AG04450 (cell line): ENCODE measurements at places on chromosomes 4 and X. TPM values are rescaled to one million over a fixed set of nuclear protein-coding genes. Genes with fewer than 3 reads are reported as not detected.

Gene TMPRSS11B
- polyA plus RNA-seq: not detected in 2 replicates

Gene UGT2A1
- polyA plus RNA-seq: not detected in 2 replicates

Gene TMEM150C
- 0.06 and 0.11 TPM in 2 replicates for polyA plus RNA-seq

Gene UBE2D3
- polyA plus RNA-seq: 381 and 534 TPM in 2 replicates

Gene DCAF8L2
- polyA plus RNA-seq: not detected in 2 replicates

Gene MAGEC1
- not detected in 2 replicates for polyA plus RNA-seq

Gene ASMT
- not detected in 2 replicates for polyA plus RNA-seq

Gene UCP1
- not detected in 2 replicates for polyA plus RNA-seq

Gene MOSPD2
- polyA plus RNA-seq: 26.4 and 36.1 TPM in 2 replicates

Gene HOPX
- polyA plus RNA-seq: 2.2 and 2.9 TPM in 2 replicates

Gene MAGEA1
- polyA plus RNA-seq: not detected in 2 replicates

Gene AWAT2
- not detected in 2 replicates for polyA plus RNA-seq

Gene DOCK11
- 20.7 and 26.4 TPM in 2 replicates for polyA plus RNA-seq

Gene SMIM31
- polyA plus RNA-seq: not detected in 2 replicates

Gene CFP
- polyA plus RNA-seq: 0.02 and 0.05 TPM in 2 replicates

Gene PGAM4
- 0.40 and 0.47 TPM in 2 replicates for polyA plus RNA-seq

Gene SPANXA1
- not detected in 2 replicates for polyA plus RNA-seq

Gene RASSF6
- polyA plus RNA-seq: 0.06 and 0.07 TPM in 2 replicates

Gene GPR173
- polyA plus RNA-seq: 3.8 and 5.2 TPM in 2 replicates

Gene KLHL5
- 155 and 184 TPM in 2 replicates for polyA plus RNA-seq

Gene TIGD4
- polyA plus RNA-seq: not detected in 2 replicates

Gene RNF128
- 2.7 and 3.9 TPM in 2 replicates for polyA plus RNA-seq

Gene MTCP1
- 10.5 and 17.4 TPM in 2 replicates for polyA plus RNA-seq

Gene CLNK
- not detected in 2 replicates for polyA plus RNA-seq

Gene FAM120C
- 4.2 and 4.7 TPM in 2 replicates for polyA plus RNA-seq

Gene AADAT
- polyA plus RNA-seq: 13.8 and 17.8 TPM in 2 replicates

Gene MAGEB3
- polyA plus RNA-seq: not detected in 2 replicates

Gene DNAAF6
- polyA plus RNA-seq: not detected in 2 replicates

Gene BOD1L1
- polyA plus RNA-seq: 17.9 and 23.1 TPM in 2 replicates

Gene GPR119
- not detected in 2 replicates for polyA plus RNA-seq

Gene VCX2
- not detected in 2 replicates for polyA plus RNA-seq
